ENCODE measurements at places on chromosomes 7 and 10. TPM values are rescaled to one million over a fixed set of nuclear protein-coding genes. Genes with fewer than 3 reads are reported as not detected.
A peak's percentile ranks its signal among the peaks of the same experiment; 100 is the strongest.

The RELN gene
- 1.9 TPM for total RNA-seq

The PKD2L1 gene
- 1.8 TPM for total RNA-seq

The COMTD1 gene
- total RNA-seq, result 40.0 TPM

The PLAC9 gene
- not detected for total RNA-seq

DNA sequence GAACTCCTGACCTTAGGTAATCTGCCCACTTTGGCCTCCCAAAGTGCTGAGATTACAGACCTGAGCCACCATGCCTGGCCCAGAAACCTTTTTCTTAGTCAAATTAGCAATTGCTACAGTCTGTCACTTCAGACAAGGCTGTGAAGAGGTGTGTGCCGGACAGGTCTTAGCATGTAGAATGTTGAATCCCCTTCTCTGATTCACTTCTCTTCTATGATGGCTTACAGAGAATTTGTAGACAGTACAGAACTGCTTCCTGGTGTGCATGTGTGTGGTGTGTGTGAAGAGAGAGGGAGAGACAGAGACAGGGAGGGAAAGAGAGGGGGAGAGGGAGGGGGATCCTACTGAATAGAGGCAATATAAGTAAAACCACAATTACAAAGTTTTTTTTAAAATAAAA lies 150.4 kb downstream of the PARD3 start:
- H3K4me3 ChIP-seq, result no peak overlapping the region
- H3K27me3 ChIP-seq, result no peaks in the 10 kb centered on the region
- no peaks in the 10 kb centered on the region for H3K4me1 ChIP-seq
- H3K27ac ChIP-seq, result no peak overlapping the region

DNA sequence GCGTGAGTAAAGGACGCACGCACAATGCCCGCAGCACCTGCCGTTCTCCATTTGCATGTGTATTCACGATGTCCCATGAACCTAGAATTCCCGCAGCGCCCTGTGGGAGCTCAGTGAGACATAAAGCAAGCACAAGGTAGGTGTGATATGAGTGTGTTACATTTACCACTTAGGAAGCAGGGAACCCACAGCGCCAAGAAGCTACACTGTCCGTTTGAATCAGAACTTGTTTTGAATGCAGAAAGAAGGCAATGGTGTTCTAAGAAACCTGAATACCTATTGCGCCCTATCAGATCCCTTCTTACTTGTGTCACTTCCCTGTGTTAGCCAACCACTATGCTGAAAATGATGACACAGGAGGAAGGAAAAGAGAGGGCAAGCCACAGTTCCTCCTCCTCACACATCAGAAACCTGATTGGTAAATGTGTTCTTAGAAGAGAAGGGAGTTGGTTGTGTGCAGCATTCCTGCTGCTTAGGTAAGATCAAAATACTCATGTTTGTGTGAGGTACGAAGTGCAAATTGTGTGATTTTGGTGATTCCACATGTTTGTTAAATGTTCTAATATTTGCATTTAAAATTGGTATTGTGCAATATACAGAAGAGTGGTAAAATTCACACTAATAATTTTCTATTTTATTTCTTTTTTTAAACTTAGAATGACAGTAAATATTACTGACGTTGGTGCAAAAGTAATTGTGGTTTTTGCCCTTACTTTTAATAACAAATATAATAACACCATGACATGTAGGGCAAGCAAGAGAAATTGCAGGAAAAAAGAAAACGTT lies 185.4 kb downstream of the SEC23IP start:
- H3K36me3 ChIP-seq, result no peaks in the 10 kb centered on the region
- H3K4me3 ChIP-seq, result no peak overlapping the region
- no peak overlapping the region for H3K27ac ChIP-seq

DNA sequence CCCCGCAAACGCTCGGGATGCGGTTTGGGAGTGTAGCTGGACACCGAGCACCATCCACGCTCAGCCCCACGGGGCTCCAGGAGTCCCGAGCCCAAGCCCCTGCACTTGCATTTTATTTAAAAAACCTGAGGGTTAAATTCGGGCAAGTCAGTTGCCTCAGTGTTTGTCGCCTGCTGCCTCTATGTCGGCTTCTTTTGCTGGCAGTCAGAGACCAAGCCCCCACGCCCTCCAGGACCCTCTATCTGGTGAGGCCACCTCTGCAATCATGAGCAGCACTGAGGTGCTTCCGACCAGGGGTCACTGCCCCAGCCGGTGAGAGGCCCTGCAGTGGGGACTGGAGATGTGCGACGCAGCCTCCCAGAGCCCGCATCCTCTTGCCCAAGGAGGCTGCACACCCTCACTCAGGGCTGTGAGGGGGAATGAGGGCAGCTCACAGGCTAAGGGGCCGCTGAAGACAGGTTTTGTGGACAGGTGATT lies 13.3 kb upstream of the ZNF273 start:
- no peak for DNase-seq
- peak overlapping the region; percentile 62 for H3K4me3 ChIP-seq
- no peaks in the 10 kb centered on the region for H3K27me3 ChIP-seq
- peaks cover 19% of the 10 kb centered on the region for H3K4me1 ChIP-seq
- H3K36me3 ChIP-seq, result no peaks in the 10 kb centered on the region

GRCh38 chr7:27364344-27364758 lies 121.7 kb downstream of the EVX1 start:
- no peaks in the 10 kb centered on the region for H3K36me3 ChIP-seq
- no peak overlapping the region for H3K4me3 ChIP-seq
- no peaks in the 10 kb centered on the region for H3K27me3 ChIP-seq
- no peak for DNase-seq
- no peaks in the 10 kb centered on the region for H3K4me1 ChIP-seq

- no peak overlapping the region for H3K27ac ChIP-seq
- no peaks in the 10 kb centered on the region for H3K36me3 ChIP-seq
- H3K27me3 ChIP-seq, result no peaks in the 10 kb centered on the region
- peak; percentile 58 for DNase-seq
These were observed 32.0 kb upstream of the CFAP46 start for GRCh38 chr10:132974249-132974796.

- H3K27me3 ChIP-seq, result no peaks in the 10 kb centered on the region
- DNase-seq, result no peak
- no peaks in the 10 kb centered on the region for H3K4me1 ChIP-seq
- no peaks in the 10 kb centered on the region for H3K36me3 ChIP-seq
- no peak overlapping the region for H3K4me3 ChIP-seq
These were observed 1094.4 kb downstream of the NRG3 start for GRCh38 chr10:82969405-82969804.

DNA sequence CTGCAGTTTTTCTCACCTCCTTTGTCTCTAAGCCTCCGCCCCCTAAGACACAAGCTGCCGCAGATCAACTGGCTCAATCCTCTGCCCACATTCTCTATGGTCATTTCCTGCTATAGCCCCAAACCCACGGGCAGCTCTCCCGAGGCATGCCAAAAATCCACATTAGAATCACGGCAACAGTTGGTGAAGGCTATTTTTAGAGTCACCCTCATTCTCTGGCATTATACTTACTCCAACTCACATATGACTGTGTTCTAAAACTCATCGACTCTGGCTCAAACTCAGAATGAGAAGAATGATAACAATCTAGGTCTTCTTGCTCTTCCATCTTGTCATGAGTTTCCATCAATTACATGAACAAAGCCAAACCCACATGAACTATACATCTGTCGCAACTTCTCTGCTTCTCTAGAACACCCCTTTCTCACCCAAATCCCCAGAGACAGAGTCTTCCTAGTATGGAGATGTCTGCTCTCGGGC lies 10.9 kb upstream of the KIAA1549 start:
- H3K36me3 ChIP-seq, result no peaks in the 10 kb centered on the region
- no peak overlapping the region for H3K27ac ChIP-seq
- DNase-seq, result no peak
- H3K4me3 ChIP-seq, result no peak overlapping the region
- no peaks in the 10 kb centered on the region for H3K27me3 ChIP-seq
- no peaks in the 10 kb centered on the region for H3K4me1 ChIP-seq

DNA sequence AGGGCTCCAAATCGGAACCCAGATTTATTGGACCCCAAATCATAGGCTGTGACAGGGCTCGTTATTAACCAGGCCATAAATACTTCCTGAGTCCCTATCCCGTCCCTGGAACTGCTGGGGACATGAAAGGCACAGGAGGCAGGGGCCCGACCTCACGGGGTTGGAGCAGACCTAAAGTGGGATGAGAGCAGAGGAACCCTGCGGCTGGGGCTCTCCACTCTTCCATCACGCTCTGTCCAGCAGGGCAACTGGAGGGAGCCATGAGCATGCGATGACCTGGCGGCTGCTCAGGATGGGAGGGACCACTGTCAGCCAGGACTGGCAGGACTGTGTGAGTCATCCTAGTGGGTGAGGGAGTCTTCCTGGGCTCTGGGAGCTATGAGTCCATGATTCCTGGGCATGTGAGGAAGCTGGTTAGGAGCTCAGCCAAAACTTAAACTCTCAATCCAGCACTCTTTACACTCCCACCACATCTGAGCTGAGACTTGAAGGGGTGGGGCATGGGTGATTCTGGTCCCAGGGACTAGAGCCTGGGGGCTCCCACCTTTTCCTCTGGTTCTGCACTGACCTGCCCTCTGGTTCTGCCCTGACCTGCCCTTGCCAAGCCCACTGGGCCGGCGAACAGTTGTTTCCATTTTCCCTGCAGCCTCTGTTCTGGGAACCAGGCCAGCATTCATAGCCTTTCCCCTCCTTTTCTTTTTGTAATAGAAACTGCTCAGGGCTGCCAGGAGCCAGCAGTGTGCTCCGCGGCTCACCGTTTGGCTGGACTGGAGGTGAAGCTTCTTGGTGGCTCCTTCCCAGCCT lies 47.1 kb downstream of the SYPL1 start:
- DNase-seq, result no peak
- peak overlapping the region; percentile 54 for H3K27ac ChIP-seq
- H3K27me3 ChIP-seq, result no peaks in the 10 kb centered on the region
- peak overlapping the region; percentile 36 for H3K4me3 ChIP-seq

- H3K36me3 ChIP-seq, result no peaks in the 10 kb centered on the region
- no peaks in the 10 kb centered on the region for H3K27me3 ChIP-seq
- DNase-seq, result no peak
- H3K27ac ChIP-seq, result no peak overlapping the region
These were observed 134.0 kb downstream of the GRID1 start for GRCh38 chr10:86232644-86233043.

GRCh38 chr10:104804880-104805279 lies 163.8 kb downstream of the SORCS3 start:
- H3K27ac ChIP-seq, result no peak overlapping the region
- DNase-seq, result no peak
- no peaks in the 10 kb centered on the region for H3K27me3 ChIP-seq
- no peak overlapping the region for H3K4me3 ChIP-seq

DNA sequence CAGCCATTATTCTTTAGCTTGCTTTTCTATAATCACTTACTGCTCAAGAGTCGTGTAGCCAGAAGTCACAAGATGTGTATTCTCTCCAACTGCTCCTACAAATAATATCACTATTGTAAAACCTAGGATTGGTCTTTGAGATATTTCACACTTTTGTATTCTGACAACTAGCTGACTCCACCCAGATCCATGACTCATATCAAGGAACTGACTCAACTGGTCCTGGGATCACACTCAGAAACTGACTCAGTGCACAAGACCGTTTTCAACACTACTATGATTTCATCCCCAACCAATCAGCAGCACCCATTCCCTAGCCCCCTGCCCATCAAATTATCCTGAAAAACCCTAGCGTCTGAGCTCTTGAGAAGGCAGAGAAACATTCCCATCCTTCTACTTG lies 56.5 kb upstream of the ORC5 start:
- no peak overlapping the region for H3K27ac ChIP-seq
- no peaks in the 10 kb centered on the region for H3K4me1 ChIP-seq
- H3K36me3 ChIP-seq, result no peaks in the 10 kb centered on the region
- H3K4me3 ChIP-seq, result no peak overlapping the region

GRCh38 chr7:44259547-44260457 lies 59.0 kb downstream of the YKT6 start:
- no peaks in the 10 kb centered on the region for H3K36me3 ChIP-seq
- peak; percentile 26 for DNase-seq
- H3K27ac ChIP-seq, result peak overlapping the region; percentile 65
- H3K27me3 ChIP-seq, result no peaks in the 10 kb centered on the region
- no peak overlapping the region for H3K4me3 ChIP-seq

DNA sequence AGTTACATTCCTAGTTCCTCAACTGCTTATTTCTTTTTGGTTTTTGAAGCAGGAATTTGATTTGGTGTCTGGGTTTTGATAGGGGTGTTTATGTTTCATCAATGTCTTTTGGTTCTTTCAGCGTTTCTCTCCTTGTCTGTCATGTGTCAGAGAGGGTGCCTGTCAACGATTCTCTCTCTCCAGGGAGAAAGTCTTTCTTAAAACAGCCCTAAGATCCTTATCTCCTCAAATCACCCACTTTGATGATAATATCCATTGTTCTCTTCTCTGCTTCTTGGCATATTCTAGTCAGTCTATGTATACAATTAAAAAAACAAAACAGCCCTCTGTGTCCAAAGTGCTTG lies 77.2 kb downstream of the TCF7L2 start:
- no peaks in the 10 kb centered on the region for H3K36me3 ChIP-seq
- no peak overlapping the region for H3K4me3 ChIP-seq
- no peaks in the 10 kb centered on the region for H3K27me3 ChIP-seq
- H3K27ac ChIP-seq, result peak overlapping the region; percentile 1
- peaks cover 32% of the 10 kb centered on the region for H3K4me1 ChIP-seq
- DNase-seq, result no peak

GRCh38 chr10:375815-376505 lies 240.7 kb downstream of the ZMYND11 start:
- no peak overlapping the region for H3K4me3 ChIP-seq
- H3K36me3 ChIP-seq, result no peaks in the 10 kb centered on the region
- peaks cover 5% of the 10 kb centered on the region for H3K4me1 ChIP-seq
- no peaks in the 10 kb centered on the region for H3K27me3 ChIP-seq
- no peak for DNase-seq

DNA sequence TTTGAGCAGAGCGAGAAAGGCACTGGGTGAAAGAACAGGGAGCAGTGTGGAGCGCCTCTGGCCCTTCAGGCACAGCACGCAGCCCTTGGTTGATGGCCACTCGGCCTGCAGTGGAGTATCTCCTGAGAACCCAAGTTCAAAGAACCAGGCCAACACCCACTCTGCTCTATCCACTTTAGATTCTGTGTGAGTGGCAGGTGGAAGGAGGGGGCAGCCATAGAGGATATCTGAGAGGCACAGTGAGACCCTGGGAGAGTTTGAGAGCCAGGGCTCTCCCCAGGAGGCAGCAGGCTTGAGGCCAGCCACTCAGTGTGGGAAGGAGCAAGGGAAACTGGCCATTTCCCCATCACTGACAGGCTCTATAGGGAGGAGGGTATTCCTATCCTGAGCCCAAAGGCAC lies 52.5 kb upstream of the PTN start:
- H3K4me3 ChIP-seq, result no peak overlapping the region
- H3K36me3 ChIP-seq, result no peaks in the 10 kb centered on the region
- no peak overlapping the region for H3K27ac ChIP-seq
- no peaks in the 10 kb centered on the region for H3K27me3 ChIP-seq
- DNase-seq, result no peak

DNA sequence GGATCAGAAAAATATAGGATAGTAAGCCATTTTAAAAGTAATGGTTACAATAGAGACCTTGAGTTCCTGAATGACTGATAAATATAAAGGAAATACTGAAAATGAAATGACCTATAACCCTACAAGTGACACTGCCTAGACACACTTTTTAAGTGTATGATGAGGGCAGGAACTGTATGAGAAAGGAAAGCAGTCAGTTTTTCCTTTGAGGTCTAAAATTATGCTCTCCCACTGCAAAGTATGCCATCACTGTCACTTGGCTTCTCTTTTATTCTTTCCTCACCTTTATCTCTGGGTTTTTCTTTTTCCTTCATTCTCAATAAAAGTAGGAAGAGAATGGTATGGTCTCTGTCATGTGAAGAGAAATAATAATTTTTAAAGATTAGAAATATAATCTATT lies 13.5 kb downstream of the REEP3 start:
- H3K27me3 ChIP-seq, result no peaks in the 10 kb centered on the region
- H3K4me1 ChIP-seq, result no peaks in the 10 kb centered on the region
- no peak for DNase-seq
- no peak overlapping the region for H3K4me3 ChIP-seq
- H3K36me3 ChIP-seq, result no peaks in the 10 kb centered on the region
- no peak overlapping the region for H3K27ac ChIP-seq
